ENCODE measurements at places on chromosomes 4 and X.

- DNase-seq: peak; percentile 26
Observed at GRCh38 chrX:13473442-13474163, 95.8 kb upstream of the EGFL6 start.

DNA sequence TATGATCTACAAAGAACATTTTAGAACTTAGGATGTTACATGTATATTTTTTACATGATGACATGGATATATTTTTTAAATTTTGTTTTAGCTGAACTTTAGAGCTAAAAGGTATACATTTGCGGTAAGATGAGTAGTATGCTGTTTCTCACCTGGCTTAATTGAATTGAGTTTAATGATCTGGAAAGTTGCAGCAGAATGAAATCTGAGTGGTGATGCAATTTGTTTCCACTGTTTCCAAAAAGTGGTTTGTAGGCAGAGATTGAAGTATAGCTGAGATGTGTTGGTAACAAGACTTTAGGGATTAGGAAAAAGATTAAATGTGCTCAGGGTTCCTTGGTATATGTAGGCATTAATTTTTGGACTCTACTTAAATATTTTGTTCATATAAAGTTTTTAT, 68.1 kb downstream of the HPF1 start:
- DNase-seq: no peak

GRCh38 chr4:70873216-70873615, 29.0 kb upstream of the MOB1B start:
- no peak for DNase-seq

GRCh38 chrX:4129626-4130025, 416.2 kb upstream of the PRKX start:
- DNase-seq: no peak

GRCh38 chr4:34643476-34643875, 1600.8 kb downstream of the ARAP2 start:
- DNase-seq: no peak

DNA sequence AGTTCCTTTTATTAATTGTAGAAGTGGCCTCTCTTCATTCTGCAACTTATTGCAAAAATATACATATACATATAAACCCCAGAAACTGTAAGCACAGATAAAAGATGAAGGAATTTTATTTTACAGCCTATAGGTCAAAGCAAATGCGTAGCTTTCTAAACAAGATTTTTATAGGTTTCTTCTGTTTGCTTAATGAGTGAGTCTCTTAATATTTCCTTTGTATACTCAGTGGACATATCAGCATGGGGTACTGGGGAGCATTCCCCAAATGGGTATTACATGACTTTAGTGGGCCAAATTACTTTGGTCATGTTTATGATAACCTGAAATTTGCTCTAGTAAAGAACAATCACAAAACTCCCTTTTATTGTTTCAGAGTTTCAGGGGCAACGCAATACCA, 1698.6 kb upstream of the IGFBP7 start:
- no peak for DNase-seq

DNA sequence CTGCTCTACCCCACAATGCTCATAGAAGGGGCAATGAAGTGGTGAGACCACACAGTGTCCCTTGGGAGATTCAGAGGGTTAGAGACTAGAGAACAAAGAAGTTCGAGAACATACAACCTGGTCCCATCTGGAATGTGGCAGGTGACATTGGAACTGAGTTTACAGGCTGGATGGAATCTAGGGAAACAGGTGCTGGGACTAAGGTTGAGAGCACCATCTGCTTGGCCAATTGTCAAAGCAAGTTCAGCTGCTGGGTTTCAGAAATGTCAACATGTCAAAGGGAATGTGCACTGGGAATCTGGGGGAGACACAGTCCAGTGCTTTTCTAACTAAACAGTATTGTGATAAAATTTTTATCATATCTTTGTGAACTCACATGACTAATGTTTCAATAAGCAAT, 15.9 kb upstream of the FAM13A start:
- no peak for DNase-seq

- no peak for DNase-seq
Observed at GRCh38 chr4:176883108-176883550, 90.4 kb upstream of the VEGFC start.

DNA sequence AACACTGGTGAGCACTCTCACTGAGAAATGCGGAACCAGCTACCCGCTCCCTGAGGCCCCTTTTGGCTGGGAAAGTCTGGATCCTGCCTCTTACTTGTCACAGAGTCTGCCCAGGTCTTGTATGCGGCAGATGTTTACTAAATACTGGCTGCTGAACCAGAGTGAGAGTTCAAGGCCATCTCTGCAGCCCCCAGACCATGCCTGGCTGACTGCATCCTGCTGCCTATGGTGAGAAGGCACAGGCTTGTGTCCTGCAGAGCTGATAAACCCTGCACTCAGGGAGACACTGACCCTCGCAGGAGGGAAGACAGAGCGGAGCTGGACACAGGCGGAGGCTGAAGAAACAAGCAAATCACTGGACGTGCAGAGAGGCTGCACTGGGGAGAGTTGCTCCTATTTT, 46.5 kb downstream of the JAKMIP1 start:
- DNase-seq: no peak

- peak; percentile 58 for DNase-seq
Observed at GRCh38 chrX:107775734-107776511, at the start of gene TSC22D3. TSC22D3 (minus strand) TSS chrX:107775787; CDS start chrX:107775419, 368 bp downstream.

- no peak for DNase-seq
Observed at GRCh38 chr4:141207961-141208360, 12.7 kb upstream of the ZNF330 start.

GRCh38 chr4:143357161-143357845, 20.6 kb downstream of the GAB1 start:
- no peak for DNase-seq

DNA sequence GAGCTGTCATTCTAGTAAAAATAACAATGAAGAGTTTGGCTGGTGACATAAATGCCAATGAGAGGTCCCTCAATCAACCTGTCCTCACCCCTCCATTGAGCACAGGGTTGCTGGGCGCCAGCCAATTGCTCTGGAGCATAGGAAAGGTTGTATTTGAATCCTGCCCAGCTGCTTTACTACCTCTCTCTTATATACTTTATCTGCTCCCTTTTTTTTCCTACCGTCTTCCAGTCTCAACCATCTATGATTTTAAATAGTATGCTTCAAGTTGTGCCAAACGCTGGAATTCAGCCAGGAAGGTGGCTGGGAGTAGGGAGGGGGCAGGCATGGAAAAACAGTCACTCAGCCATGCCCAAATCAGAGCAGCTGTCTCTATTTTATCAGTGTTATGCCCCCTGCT, 153.8 kb downstream of the NR3C2 start:
- no peak for DNase-seq

- no peak for DNase-seq
Observed at GRCh38 chr4:145635117-145635516, 15.9 kb downstream of the MMAA start.

GRCh38 chr4:84501202-84501503, 2.1 kb upstream of the NKX6-1 start:
- no peak for DNase-seq

Measured in GM10248 (cell line).